ENCODE measurements at places on chromosomes 4 and X.

DNA sequence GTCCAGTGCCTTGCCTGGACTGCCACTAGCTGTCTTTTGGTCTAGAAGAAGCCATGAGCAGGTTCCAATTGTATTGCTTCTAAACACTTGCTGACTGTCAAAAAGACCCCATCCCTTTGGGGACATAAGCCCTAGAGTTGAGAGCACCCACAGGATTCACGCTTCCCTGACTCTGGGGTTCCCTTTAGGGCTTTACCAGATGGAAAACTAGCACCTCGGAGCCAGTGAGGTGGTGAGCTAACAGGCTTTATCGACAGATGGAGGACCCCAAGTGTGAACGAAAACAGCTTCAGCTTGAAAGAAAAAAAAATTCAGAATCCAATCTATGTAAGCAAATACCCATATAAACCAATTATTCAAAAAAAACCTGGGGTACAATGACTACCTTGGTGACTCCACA lies 90.8 kb downstream of the NAA11 start:
- DNase-seq = no peak

GRCh38 chr4:44563496-44563895 lies 87.9 kb downstream of the YIPF7 start:
- DNase-seq = no peak

DNA sequence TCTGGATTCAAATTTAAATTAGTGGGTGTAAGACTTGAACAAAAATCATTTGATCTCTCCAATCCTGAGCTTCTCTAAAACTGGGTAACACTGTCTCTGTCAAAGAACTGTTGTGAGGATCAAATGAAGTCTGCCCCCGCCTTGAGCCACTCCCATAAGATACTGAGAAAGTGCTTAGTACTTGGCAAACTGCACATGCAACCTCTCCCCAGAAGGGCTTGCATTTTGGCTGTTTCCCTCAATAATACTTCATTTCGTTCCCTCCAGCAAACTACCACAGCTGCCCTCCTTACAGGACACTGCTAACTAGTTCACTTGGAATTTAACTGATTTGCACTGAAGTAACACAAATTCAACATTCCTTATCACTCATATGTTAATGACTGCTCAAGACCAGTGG lies 79.8 kb downstream of the APBB2 start:
- no peak for DNase-seq

DNA sequence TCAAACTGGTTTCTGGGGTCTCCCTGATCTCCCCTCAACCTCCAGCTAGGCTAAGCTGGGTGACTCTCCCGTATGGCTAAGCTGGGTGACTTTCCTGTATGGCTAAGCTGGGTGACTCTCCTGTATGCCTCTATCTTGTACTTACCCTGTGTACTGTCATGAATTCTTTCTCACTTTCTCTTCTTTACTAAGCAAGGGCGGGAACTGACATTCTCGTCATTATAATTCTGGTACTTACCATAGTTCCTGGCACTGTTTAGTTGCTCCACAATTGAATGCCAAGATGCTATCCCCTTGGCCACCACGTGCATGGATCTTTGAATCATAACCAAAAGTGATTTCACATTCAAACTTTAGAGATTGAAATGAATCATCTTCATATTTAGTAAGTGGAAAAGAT lies 8.8 kb downstream of the INTU start:
- no peak for DNase-seq

GRCh38 chrX:29911673-29912072 lies 303.7 kb upstream of the MAGEB2 start:
- no peak for DNase-seq

- DNase-seq = peak; percentile 73
Observed at GRCh38 chrX:39149761-39150160, 348.5 kb downstream of the MID1IP1 start.

- DNase-seq = no peak
Observed at GRCh38 chr4:5371415-5372190, 320.3 kb downstream of the STK32B start.

- DNase-seq = no peak
Observed at GRCh38 chrX:134163836-134164235, 73.1 kb upstream of the CCDC160 start.

- no peak for DNase-seq
Observed at GRCh38 chr4:127622621-127622920, 10.2 kb upstream of the INTU start.

- DNase-seq = no peak
Observed at GRCh38 chr4:124483048-124483906, 229.3 kb downstream of the ANKRD50 start.

GRCh38 chr4:42573249-42573648 lies 83.7 kb downstream of the ATP8A1 start:
- DNase-seq = no peak

DNA sequence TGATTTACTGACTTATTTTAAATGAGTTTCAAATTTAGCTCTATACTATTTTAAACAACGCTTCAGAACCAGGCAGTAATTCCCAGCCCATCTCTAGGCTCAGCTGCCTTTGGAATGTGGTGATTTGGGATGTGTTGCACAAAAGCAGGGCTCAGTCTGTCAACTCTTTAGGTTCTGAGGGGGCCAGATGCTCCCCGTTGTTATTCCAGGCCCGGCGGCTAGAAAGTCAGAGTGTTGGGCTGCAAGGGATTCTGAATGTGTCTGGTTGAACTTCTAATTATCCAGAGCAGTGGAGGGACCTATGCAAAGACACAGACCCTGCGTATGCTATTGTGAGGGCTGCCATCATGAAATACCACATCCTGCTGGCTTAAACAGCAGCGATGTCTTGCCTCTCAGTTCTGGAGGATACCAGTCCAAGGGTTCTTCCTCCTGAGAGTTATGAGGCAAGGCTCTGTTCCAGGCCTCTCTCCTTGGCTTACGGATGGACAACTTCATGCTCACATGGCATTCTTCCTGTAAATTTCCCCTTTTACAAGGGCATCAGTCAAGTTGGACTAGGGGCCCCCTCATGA lies 123.2 kb upstream of the TRIM2 start:
- no peak for DNase-seq

DNA sequence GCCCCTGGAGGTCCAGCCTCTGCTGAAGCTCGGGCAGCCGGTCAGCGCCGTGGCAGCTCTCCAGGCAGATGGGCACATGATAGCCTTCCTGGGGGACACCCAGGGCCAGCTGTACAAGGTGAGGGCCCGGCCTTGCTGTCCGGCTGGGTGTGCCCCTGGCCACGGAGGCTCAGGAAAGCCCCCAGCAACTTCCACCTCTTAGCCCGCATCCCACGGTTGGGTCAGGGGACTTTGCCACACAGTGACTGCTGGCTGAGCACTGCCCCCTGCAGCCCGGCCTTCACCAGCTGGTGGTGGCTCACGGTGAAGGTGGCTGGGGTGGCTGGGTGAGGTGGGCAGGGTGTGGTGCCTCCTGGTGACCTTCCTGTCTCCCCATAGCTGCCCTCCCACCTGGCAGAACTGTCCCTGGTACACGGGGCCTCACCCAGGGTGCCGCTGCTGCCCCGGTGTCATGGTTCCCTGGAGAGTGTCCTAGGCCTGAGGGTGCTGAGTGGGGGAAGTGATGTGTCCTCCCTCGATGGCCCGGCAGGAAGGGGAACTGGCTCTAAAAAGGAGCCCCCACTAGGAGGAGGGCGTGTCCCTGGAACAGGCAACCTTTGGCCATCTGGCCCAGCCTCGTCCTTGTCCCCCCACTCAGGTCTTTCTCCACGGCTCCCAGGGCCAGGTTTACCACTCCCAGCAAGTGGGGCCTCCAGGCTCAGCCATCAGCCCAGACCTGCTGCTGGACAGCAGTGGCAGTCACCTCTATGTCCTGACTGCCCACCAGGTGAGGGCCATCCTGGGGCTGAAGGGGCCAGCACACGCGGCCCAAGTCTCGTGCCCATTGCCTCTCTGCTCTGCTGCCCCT lies 4.5 kb downstream of the PLXNB3 start:
- DNase-seq = peak; percentile 27

DNA sequence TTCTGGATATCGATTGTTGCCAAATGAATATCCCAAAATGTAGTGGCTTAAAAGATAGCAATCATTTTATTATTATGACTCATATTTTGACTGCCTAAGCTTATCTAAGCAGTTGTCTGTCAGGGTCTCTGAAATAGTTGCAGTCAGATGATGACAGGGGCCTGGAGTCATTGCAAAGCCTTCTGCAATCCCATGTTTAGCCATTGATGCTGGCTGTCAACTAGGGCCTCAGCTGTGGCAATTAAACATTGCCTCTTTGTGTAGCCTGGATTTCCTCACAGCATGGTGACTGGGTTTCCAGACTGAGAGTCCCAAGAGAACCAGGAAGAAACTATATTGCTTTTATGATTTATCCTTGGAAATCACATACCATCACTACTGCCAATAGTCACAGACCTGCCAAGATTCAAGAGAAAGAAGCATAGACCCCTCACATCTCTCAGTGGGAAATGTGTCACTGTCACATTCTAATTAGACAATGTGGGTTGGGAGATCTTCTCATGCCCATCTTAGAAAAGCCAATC lies 227.3 kb upstream of the NOCT start:
- no peak for DNase-seq

DNA sequence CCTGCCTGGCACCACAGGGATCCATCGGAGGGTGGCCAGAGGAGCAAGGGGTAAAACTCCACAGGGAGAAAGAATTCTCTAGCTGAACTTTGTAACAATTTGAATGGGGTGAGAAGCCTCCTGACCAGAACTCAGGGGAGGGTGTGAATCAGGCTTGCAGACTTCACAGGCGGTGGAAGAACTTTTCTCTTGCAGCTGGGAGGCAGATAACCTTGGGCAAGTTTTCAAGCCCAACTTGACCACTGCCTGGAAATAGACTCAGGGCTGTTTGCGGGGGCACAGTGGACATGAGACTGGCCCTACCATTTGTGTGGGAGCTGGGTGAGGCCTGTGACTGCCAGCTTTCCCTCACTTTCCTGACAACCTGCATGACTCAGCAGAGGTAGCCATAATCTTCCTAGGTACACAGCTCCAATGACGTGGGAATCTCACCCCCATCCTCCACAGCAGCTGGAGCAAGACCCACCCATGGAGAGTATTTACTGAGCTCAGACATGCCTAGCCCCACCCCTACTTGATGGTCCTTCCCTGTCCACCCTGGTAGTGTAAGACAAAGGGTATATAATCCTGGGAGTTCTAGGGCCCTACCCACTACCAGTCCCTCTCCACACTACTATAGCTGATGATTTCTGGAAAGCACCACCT lies 210.0 kb upstream of the AGTR2 start:
- no peak for DNase-seq

DNA sequence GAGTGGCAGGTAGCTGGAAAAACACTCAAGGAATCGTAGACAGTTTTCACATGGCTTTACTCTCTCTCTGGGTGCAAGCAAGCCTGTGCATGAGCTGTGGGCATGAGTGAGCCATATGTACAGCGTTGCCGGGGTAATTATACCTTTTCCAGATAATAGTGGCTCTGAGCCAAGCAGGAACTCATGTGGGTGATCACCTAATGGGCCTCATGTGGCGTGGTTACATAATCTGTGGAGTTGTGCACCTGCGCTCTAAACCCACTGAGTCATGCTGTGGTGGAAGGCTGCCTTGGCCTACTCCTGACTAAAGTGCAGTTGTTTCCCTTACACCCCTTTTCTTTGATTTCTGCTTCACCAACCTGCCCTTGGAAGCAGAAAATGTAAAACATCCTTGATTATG lies 1564.5 kb upstream of the PCDH10 start:
- DNase-seq = no peak

GRCh38 chr4:176782794-176783193 lies 9.9 kb downstream of the VEGFC start:
- DNase-seq = no peak

DNA sequence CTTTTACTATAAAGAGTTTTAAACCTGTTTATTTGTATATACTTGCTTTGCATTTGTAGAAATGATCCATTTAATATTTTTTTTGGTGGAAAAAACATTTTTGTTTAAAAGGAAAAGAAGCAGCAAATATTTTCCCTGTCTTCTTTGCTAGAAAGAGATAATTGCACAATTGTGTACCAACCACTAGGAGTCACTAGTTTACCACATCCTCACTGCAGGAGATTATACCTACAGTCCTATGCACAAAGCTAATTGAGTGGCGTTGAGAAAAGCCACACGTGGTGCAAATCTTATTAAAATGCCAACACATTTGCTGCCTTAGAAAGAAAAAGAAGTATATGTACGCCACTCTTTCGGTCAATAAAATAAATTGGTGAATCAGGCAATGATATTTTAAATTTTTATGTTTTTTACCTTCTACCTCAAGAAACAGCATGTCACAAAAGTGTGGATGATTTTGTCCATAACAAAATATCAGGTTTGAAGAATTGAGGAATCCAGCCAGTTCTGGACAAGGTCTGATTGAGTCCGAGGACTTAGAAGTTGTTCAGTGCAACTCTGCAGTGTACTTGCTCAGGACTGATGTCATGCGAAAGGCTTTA lies 102.9 kb downstream of the GRXCR1 start:
- DNase-seq = no peak
